ENCODE measurements at places on chromosomes 1 and 21.
A peak's percentile ranks its signal among the peaks of the same experiment; 100 is the strongest.

- DNase-seq, result peak; percentile 20
Measured at GRCh38 chr1:51922040-51922439, 43.5 kb upstream of the NRDC start.

GRCh38 chr1:243748706-243749283 lies 101.2 kb downstream of the AKT3 start:
- DNase-seq, result peak; percentile 65

GRCh38 chr1:45522324-45523104 lies 830 bp upstream of the PRDX1 start:
- peak; percentile 49 for DNase-seq

DNA sequence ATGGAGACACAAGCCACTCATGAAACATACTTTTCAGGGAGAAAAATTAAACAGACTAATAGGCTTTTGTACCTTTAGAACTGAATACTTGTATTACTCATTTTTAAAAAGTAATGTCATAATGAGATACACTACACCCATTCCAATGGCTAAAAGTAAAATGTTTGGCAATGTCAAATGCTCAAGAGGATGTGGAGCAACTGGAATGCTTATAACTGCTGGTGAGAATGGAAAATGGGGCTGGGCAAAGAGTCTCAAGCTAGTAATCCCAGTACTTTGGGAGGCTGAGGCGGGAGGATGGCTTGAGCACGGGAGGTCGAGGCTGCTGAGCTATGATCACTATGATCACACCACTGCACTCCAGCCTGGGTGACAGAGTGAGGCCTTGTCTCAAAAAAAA lies 86.3 kb downstream of the NKAIN1 start:
- DNase-seq, result no peak

GRCh38 chr1:112717263-112717873 lies 2.2 kb upstream of the PPM1J start:
- no peak for DNase-seq

- no peak for DNase-seq
Measured at GRCh38 chr1:2358072-2358471, 33.3 kb downstream of the MORN1 start.

GRCh38 chr1:151993084-151993733 lies 450 bp downstream of the S100A10 start:
- peak; percentile 38 for DNase-seq

DNA sequence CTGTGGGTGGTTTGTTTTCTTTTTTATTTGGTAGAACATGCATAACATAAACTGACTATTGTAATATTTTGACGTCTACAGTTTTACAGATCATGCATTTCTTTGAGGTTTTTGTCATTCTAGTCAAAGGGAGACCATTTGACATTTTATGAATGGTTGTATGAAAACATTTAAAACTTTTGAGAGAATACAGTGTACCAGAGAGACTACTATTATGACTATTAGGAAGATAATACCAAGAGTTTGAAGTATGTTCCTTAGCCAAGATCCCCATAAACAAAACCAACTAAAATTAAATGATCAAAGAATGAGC lies 37.3 kb upstream of the RHOU start:
- DNase-seq, result no peak

DNA sequence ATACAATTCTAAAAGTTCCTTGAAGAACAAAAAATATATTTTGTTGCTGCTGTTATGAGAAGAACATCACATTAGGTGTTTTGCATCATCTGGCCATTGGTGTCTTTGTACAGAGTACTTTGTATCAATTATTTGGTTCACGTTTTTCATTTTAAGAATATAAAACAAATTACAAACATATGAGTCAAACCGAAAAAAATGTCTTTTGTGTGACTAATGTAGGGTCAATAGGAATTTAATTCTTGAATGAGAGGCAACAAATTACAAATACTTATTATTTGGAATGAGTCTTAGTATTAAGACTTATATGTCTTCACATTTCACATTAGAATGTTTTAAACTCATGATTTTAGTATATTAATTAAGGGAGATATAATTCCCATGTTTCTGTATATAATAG lies 54.8 kb downstream of the NR5A2 start:
- no peak for DNase-seq

DNA sequence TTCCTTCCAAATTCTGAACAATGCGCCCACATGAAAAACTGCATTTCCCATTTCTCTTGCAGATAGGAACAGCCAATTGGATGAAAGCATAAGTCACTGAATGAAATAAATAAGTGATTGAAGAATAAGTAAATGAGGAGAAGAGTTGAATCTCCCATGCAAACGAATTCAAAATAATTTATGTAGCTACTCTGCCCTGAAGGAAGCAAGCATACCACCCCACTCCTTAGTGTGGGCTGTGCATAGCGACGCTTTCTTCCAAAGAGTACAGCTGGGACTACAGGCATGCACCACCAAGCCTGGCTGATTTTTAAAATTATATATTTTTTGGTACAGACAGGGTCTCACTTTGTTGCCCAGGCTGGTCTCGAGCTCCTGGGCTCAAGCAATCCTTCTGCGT lies 16.5 kb upstream of the RIMKLA start:
- DNase-seq, result no peak

GRCh38 chr21:26539566-26539965 lies 33.5 kb downstream of the CYYR1 start:
- no peak for DNase-seq

DNA sequence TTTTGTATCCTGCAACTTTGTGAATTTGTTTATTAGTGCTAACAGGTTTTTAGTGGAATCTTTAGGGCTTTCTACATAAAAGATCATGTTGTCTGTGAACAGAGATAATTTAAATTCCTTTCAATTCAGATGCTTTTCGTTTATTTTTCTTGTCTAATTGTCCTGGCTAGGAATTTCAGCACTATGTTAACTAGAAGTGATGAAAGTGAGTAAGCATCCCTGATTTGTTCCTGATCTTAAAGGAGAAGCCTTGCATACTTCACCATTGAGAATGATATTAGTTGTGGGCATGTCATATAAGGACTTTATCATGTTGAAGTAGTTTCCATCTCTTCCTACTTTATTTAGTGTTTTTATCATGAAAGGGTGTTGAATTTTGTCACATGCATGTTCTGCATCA lies 23.6 kb upstream of the TRIM67 start:
- no peak for DNase-seq

DNA sequence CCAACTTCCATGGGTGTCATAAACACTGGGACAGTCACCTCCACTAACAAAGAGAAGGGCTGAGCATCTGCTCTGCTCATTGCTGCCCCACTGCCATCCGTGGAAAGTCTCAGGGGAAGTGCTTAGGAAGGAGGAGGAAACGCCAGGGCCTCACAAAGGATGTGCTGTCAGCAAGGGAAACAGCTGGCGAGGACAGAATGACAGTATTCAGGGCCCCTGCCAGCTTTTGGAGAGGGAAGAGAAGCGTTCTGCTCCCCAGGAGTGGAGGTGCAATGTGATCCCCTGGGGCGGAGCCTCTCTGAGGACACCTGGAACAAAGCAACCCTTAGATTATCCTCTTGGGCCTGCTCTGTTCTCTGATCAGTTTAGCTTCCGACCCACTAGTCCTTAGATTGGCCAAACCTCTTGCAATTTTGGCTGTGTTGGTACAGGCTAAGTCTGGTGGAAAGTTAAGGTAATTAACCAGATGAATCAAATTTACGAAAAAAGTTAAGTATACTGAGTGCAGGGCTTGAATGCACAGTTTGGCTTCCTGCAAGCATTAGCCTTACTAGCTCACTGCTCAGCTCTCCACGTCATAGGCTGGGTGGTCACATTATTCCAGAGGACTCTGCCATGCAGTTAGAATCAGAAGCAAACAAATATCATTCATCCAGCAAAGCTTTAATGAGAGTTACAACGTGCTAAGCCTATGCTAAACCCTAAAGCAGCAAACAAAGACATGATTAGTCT lies 170.2 kb upstream of the NFIA start:
- peak; percentile 91 for DNase-seq

- no peak for DNase-seq
Measured at GRCh38 chr21:44548922-44549321, 2.4 kb downstream of the KRTAP10-2 start.

DNA sequence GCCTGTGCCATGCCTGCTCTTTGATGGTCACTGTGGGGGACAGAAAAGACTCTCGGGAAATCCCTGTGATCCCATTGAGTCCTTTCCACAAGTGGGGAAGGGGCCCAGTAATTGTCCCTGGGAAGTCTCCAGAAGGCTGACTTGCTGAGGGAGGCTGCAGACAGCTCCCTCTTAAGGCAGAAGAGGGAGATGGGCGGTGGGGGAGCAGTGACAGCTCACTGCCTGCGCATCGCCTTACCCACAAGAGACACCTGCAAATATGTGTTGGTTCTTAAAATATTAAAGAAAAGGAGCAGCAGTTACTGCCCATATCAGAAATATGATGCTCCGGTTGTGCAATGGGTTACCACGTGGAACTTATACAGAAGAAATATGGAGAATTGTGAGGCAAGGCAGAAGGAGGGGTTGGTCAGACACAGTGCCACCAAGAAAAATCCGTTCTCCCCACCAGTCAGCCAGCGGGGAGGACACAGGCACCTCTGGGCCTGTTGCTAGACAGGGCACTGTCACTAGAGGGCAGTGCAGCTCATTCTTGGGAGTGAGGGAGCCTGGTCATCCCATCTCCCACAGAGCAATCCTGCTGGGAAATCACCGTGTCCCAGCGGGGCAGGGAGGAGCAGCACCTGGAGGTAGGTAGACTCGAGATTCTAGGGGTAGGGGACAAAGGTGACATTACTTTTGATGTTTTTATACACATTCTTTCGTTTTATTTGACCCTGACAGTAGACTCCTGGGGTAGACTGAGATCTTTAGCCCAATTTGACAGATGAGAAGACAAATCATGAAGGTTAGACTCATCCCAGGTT lies 6.9 kb upstream of the CAMK1G start:
- DNase-seq, result peak; percentile 75

GRCh38 chr1:22282364-22282995 lies 139.6 kb upstream of the WNT4 start:
- DNase-seq, result no peak

- DNase-seq, result no peak
Measured at GRCh38 chr1:40711465-40712404, 20.2 kb downstream of the NFYC start.

GRCh38 chr1:234047123-234047522 lies 142.6 kb downstream of the SLC35F3 start:
- no peak for DNase-seq

DNA sequence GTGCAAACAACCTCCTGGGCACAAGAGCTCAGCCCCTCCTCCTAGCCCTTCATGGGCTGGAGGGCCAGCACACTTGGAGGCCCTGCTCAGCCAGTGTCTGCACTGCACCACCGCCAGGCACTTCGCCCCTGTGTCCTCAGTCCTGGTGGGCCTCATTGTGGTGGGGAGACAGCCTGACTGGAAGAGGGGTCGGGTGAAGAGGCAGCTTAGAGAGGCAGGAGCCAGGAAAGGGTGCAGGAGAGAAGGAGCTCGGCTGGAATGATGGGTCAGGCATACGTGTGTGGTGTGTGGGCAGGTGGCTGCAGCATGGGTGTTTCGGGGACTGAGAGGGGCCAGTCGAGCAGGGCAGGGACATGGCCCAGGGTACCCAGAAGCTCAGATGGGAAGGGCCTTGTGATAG lies 4.1 kb downstream of the WNT3A start:
- no peak for DNase-seq

DNA sequence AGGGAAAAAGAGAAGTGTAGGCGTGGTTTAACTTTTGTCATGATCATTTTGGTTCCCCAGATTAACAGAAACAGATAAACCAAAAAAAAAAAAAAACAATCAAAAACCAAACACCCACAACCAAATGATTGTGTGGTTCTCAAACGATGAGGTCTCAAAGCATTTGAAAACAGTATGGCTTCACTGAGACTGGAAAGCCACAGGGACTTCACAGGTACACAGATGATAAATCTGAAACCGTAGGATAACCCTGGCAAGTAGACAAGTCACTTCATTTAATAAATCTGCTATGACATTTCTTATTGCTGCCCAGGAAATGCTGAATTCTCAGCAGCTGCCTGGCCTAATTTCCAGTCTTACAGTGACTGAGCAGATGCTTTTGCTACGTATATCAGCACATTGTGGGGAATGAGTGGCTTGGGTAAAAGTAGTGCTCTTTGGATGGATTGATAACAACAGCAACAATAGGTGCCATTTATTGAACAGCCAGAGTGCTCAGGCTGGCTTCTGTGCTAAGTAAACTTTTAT lies 6.1 kb downstream of the ST6GALNAC3 start:
- no peak for DNase-seq

- DNase-seq, result no peak
Measured at GRCh38 chr1:12415038-12415466, 185.2 kb downstream of the VPS13D start.

- no peak for DNase-seq
Measured at GRCh38 chr1:47431534-47431933, 6.3 kb upstream of the FOXD2 start.

DNA sequence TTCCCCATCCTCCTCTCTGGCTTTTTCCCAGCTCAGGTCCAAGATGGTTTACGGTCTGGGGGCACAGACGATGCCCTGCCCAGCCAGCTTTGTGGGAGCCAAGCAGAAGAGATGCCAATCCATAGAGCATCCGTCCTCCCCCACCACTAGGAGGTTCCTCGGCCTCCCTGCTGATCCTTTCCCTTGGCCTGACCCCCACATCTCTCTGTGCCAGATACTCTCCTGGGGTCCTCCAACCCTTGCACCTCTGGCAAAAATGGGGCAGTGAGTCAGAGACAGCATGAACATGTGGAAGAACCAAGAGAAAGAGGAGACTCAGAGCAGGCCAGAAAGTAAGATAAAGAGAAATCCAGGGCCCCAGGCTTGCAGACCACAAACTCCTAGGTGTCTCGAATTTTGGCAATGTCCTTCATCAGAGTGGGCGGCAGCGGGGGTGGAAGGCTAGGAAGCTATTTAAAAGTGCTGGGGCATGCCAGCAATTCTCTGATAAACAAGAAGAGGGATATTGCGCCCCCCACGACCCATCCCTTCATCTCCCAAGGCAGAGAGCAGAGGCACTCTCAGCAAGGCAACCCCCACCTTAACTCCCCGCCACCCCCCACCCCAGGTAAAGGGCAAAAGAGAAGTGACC lies 11.4 kb downstream of the BLACAT1 start:
- no peak for DNase-seq

- peak; percentile 42 for DNase-seq
Measured at GRCh38 chr1:24111996-24112779, at the start of gene MYOM3. MYOM3 (minus strand) TSS chr1:24112135; CDS start chr1:24108636, 3,499 bp downstream.

DNA sequence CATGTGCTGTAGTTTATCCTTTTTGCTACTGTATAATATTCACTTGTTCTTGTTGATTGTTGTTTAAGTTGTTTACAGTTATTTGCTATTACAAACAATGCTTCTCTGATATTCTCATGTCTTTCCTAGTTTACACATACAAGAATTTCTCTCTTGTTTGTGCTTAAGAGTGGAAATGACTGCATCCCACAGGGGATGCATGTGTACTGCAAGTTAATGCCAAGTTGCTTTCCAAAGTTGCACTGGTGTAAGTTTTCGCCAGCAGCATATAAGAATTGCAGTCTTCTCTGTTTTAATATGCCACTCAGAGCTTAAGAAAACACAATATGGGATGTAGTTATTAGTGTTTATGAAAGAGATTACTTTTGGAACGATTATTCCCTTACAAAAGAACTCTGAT lies 97.7 kb downstream of the NEK7 start:
- DNase-seq, result no peak

DNA sequence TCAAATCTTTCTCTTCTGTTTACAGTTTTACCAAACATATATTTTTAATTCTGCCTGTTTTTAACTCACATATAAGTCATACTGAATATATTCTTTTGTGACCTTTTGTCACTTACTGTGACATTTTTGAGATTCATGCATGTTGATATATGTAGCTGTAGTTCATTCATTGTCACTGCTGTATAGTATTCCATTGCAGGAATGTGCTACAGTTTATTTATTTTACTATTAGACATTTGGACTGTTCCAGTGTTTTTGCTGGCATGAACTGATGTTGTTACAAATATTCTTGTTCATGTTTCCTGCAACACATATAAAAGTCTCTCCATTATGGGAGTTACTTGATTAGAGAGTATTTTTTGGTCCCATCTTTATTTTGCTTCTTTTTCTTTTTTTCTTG lies 174.9 kb downstream of the DHRS3 start:
- no peak for DNase-seq
